Smooth muscle cell of trachea (primary cell): ENCODE measurements at places on chromosomes 13 and 19. TPM values are rescaled to one million over a fixed set of nuclear protein-coding genes. Genes with fewer than 3 reads are reported as not detected.

ERICH4 gene
- total RNA-seq, result not detected in 2 replicates

CEACAM8 gene
- total RNA-seq, result not detected in 2 replicates

TSSK6 gene
- 2.3 and 4.5 TPM in 2 replicates for total RNA-seq

AZU1 gene
- under 0.01 TPM in 1 of 2 replicates, not detected in the other for total RNA-seq

GPR12 gene
- not detected in 2 replicates for total RNA-seq

HSPB6 gene
- total RNA-seq, result 125 and 302 TPM in 2 replicates

ZNF699 gene
- 10.4 and 12.4 TPM in 2 replicates for total RNA-seq

KIR2DL3 gene
- not detected in 2 replicates for total RNA-seq
